ENCODE measurements at places on chromosomes 6 and 20.

GRCh38 chr6:75621846-75622245 lies 20.2 kb downstream of the SENP6 start:
- no peak for DNase-seq

GRCh38 chr6:158507174-158507573 lies 52.7 kb upstream of the TMEM181 start:
- DNase-seq = no peak

DNA sequence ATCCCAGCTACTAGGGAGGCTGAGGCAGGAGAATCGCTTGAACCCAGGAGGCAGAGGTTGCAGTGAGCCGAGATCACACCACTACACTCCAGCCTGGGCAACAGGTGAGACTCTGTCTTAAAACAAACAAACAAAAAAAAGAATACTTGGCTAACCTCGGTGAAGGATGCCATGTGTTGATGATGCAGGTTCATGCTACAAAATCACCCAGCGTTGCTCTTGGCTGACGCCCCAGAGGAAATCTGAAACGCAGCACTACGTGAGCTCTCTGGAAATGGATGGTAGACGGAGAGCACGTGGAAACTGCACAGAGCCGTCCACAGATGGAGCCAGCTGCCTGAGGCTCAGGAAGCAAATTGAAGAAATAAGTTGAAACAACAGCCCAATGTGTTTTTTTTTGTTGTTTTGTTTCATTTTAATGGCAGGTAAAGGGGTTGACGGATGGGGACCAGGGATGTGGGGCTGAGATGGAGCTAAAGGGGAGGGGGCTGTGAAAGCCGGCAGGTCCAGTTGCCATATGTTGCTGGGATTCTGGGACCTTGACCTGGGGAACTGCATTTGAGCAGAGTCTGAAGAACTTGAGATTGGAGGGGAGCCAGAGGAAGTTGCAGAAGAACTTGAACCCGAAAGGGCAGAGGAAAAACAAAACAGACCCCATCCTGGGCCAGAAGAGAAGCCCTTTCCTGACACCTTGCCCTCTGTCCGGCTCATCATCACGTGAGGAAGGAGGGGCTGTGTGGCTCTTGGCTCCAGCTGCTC lies 12.8 kb upstream of the MANBAL start:
- DNase-seq = no peak

DNA sequence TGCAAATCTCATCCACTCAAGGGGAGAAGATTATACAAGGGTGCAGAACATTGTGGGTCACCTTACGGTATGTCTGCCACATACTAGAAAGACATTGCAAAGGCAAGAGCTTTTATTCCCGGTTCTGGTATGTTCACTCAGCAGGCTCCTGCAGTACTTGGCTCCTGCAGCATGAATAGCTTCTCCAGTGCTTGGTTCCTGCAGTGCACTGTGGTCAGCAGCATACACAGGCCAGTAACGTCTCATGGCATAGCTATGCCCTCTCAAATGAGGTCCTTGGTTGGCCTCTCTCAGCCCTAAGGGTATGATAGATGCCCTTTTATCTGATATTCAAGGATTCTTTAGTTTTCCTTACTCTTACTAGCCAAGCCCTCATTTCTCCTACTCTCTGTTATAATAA lies 12.6 kb downstream of the TCP11 start:
- no peak for DNase-seq

GRCh38 chr6:109396046-109396718 lies 13.9 kb upstream of the CD164 start:
- no peak for DNase-seq

DNA sequence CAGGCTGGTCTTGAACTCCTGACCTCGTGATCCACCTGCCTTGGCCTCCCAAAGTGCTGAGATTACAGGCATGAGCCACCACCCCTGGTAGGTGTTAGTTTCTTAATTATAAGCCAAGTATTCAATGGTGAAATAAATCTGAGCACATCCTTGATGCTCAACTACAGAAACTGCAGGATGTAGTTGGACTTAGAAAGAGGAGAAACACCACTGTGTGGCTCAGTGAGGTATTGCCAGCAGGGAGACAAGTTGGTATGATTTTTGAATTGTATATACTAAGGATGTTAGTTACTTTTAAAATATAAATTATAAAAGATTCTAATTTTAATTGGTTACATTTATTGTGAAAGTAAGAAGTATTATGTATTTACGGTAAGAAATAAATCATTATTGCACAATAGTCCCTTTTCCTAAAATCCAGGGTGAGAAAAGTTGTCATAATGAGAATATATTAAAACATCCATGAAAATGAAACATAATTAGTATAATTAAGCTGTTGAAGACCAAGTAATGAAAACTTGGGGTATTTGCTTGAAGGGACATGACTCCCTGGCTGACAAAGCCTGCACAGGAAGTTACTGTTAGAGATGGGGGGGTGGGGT lies 17.6 kb downstream of the SLC18B1 start:
- no peak for DNase-seq

DNA sequence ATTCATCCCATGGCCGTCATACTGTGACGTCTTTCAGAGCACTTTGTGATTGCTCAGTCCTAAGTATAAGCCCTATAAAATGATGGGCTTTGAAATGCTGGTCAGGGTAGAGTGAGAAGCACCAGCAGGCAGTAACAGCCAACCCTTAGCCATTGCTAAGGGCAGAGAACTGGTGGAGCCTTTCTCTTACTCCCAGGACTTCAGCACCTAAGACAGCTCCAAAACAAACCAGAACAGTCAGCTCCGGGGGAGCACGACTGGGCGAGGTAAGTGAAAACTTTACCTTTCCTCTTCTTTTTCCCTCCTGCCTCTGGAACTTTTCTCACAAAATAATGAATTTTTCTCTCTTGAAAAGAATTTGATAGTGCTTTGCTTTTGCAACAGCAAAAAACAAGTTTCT lies at the start of gene VIP:
Gene VIP (plus strand): TSS at position 104 of the 400 bp plus-strand sequence. CDS start 1,381 bp downstream, outside the sequence.
- peak; percentile 15 for DNase-seq

DNA sequence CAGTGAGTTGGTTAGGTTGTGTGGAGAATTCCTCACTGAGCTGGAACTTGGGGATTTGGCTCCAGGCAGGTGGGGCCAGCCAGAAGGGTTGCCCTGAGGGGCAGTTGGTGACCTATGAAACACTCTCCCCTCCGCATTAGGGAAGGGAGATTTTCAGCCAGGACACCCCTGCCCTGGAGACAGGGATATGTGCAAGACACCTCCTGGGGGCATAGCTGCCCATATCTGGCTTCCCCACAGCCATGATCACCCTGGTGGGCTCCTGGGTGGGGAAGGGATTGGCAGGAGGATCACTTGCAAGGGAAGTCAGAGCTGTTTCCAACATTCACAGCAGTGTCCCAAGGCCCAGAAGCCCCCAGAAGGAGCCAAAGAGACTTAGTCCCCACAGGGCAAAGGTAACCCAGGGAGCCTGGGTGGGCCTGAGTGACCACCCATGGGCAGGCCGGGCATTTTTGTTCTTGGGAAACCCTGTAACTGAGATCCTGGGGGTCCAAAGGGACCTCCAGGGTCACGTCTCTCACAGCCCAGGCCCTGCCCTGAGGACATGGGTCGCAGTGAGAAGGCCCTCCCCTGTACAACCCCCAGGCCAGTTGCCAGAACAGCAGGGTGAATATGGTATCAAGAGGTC lies 145.8 kb downstream of the MRPL14 start:
- DNase-seq = no peak

Measured in DND-41 (cell line).